Cortex of kidney (tissue), 1 donor: ENCODE measurements at places on chromosomes 2 and 18.

DNA sequence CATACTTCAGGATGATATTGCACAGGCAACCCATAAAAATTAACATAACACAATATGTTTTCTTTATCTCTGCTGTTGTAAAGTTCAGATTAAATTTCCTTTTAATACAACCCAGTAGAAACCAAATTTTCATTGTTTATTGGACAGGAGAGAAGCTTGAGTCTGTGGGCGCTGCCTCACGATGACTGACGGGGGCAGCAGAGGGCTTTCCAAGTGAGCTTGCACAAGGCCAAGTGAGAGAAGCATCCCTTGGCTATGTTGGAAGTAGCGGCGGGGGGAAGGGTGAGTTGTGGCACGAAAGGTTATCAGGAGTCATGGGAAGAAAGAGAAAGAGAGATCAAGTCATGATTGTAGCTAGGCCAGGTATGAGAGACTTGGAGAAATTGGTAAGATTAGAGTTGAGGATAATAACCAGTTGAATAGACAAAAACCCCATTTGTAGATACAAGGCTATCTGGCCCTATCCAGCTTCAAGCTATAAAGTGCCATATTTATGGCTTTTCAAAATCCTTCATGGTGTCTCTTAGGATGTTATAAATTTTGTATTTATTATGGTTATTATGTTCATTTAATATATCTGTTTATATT is 413.7 kb upstream of the FAM98A start:
- no peak for DNase-seq

GRCh38 chr2:239392072-239392357 is 8.8 kb downstream of the HDAC4 start:
- no peak for DNase-seq

GRCh38 chr2:207041786-207042554 is 102.7 kb downstream of the CPO start:
- DNase-seq: no peak

DNA sequence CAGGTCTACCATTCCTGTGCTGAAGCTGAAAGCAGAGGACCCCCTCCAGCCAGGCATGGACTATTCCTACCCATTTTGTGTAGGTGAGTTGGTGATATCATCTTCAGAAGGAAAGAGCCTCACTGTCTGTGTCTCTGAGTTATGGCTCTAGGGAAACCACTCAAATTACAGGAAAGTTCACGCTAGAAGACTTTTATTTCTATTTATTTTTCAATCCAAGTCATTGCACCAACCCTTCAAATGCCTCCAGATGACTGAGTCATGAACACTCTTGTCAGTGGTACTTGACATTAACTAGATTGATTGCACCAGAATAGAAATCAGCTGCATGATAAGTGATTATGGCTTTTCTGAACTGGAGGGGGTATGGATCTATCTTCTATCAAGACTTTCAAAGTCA is 338.4 kb downstream of the MBD2 start:
- no peak for DNase-seq

- DNase-seq: no peak
Measured at GRCh38 chr2:207253666-207254345, 88.1 kb upstream of the KLF7 start.

GRCh38 chr2:59899692-59900091 is 653.8 kb downstream of the BCL11A start:
- no peak for DNase-seq

- no peak for DNase-seq
Measured at GRCh38 chr18:13229001-13229671, 10.6 kb downstream of the LDLRAD4 start.

DNA sequence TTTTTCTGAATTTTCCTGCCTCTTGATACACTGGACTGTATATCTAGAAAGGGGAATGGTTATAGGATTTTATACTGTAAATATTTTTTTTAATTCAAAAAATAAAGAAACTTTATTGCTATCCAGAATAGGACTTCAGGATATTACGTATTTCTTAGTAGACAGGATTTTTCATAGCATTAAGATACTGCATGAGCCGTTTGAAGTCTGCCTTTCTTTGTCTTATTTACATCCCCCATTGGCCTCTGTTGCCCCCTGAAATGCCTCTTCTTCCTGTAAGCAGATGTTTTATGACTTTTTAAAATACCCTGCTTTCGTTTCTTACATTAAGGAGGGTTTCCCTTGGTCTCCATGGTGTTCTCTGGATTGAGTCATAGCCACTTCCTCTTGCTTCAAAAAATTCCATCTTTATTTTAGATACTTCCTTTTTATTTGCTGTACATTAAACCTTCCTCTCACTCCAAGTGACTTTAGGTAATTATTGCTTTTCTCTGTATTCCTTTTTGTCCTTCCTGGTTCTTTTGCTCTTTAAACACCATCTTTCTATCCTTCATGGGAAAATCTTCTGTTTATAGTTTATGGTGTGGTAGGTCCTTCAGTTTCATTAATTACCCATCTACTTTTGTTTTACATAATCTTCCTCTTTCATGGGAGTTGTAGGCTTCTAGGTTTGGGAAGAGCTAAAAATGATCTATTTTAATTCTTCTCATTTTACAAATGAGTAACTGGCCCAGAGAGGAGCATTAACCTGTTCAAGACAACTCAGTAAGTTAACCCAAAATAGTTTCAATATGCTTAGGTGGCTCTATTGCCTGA is 72.6 kb downstream of the ZNF532 start:
- no peak for DNase-seq

DNA sequence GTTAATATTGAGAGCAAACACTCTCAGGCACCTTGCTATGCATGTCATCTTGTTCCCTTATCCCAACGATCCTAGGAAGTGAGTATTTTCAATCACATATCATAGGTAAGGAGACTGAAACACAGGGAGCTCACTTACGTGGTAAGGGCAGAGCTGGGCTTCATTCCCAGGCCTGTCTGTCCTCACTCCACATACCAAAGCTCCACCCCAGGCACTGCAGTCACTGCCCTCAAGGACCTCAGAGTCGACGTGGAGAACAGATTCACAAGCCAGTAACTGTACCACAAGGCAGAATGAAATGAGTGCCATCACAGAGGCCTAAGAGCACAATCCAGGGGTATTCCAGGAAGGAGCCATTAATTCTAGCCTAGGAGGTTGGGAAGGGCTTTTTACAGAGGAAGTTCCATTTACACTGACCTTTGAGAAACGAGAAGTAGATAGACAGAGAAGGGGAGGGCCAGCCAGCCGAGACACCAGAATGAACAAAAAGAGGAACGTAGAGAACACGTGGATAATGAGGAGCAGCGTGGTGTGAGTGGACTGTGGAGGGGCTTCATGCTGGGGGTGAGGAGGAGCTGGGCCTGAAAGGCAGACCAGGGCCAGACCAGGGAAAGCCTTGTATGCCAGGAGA is 48.6 kb downstream of the KIAA2012 start:
- DNase-seq: no peak

DNA sequence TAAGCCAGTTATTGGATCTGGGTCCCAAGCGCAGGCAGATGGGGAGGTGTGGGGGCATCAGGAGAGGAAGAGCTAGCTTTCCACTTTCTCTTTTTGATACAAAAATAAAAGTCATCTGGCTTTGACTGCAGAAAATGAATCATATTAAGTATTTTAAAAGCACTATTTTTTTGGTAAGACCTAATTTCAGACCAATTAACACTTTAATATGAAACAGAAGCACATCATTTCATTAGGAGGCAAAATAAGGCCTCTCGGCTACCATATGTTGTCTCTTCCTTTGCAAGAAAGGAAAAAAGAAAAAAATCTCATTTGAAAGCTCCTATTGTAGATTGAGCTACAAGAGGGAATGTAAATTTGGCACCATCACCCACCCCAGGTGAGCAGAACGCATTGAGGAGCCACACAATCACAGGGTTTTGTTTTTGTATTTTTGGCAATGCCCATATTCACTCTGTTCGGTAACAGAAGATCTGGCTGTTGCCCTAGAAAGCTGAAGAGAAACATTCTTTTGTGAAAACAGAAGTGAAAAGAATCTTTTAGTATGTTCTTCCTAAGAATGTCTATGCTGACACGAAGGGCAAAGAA is 390.7 kb upstream of the ETAA1 start:
- DNase-seq: no peak

DNA sequence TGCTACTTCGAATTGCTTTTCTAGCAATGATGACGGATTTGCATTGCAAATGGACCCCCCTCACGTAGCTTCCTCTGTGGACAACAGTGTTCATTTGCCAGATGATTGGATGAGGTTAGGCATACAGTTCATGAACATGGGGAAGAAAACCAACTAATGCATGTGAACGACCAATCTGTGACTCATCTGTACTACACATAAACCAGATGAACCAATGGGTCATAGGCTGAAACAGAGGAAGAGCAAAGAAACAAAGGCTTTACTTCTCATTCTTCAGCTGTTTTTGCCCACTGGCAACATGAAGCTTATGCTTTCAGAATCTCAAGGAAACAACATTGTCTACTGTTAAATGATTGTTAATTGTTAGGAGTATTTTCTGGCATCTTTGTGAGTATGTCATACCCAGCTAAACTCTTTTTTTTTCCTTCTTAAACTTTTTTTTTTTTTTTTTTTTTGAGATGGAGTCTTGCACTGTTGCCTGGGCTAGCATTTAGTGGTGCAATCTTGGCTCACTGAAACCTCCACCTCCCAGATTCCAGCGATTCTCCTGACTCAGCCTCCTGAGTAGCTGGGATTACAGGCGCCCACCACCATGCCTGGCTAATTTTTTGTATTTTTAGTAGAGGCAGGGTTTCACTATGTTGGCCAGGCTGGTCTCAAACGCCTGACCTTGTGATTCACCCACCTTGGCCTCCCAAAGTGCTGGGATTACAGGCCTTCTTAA is 35.5 kb downstream of the EFEMP1 start:
- DNase-seq: no peak

DNA sequence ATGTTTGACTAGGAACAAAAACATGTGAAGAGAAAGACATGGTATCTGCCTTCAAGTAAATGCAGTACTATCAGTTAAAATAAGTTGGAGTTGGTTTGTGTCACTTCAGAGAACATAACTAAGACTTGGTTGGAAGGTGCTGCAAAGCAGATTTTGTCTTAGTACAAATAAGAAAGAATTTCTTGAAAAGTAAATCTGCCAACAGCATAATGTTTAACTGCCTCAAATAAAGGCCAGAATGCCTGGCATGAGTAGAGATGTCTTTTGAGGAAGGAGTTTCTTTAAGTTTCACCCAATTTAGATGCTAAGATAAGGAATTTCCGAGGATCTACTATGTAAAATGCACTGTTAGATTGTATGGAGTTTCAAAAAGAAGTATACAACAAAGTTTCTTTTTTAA is 409.7 kb downstream of the PIK3C3 start:
- no peak for DNase-seq

DNA sequence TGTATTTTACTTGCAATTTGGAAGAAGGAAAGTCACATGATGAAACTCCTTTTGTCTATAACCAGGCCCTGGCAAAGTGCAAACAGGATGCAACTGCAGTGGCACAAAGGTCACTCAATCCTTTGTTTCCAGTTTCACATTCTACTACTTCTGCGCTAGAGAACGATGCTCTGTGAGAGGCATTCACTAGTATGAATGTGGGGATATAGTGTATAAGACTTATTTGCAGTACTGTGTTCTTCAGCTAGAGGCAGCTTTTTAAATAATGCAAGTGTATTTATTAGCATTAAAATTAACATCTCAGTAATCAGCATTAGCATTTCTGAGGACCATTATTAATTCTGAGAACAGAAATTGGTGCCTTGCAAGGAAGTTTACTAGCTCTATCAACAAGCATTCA is 68.9 kb downstream of the PRPF40A start:
- DNase-seq: no peak
